ENCODE measurements at places on chromosomes 7 and 10.
A peak's percentile ranks its signal among the peaks of the same experiment; 100 is the strongest.

DNA sequence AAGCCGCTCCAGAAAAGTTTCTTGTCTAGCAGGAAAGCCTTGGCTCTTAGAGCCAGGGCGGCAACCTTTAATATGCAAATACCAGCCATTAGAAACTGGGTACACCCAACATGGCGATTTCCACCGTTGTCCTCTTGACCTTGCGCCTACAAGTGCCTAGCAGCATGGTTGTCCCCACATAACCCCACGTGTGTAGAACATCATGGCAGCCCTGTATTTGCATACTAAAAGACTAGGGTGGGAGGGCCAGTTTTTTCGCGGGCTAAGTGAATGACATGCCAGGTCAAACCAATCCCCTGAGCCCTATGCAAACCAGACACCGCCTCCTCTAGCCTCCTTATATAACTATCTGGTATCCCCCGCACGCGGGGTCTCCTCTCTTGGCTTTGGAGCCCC, 58.4 kb upstream of the FZD8 start:
- no peak for DNase-seq

- no peak for DNase-seq
Observed at GRCh38 chr10:35561715-35562114, 43.4 kb upstream of the GJD4 start.

DNA sequence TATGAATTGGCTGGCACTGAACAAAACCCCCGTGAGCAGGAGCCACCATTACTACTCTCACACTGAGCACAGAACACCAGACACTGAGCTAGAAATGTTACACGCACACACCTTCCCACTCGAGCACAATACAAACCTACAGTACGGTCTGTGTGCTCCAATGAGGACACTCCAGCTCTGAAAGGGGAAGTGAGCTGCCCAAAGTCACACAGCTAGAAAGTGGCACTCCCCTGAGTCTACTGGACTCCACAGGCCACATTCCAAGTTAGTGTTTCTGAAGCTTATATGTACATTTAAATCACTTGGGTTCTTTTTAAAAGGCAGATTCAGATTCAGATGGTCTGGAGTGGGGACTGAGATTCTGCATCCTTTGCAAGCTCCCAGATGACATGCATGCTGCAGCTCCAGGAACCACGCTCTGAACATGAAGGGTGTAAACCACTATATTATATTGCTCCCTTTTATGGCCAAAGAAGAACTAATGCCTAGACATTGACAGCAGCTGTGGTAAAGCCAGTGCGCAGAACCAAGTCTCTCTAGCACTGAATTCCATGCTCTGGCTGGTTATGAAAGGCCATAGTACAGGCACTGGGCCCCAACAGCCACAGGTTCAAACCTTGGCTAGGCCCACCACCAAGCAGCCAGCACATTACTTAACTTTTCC, 77.1 kb downstream of the FRMPD2 start:
- DNase-seq: no peak

GRCh38 chr10:75107756-75108683, 3.4 kb upstream of the SAMD8 start:
- DNase-seq: no peak

DNA sequence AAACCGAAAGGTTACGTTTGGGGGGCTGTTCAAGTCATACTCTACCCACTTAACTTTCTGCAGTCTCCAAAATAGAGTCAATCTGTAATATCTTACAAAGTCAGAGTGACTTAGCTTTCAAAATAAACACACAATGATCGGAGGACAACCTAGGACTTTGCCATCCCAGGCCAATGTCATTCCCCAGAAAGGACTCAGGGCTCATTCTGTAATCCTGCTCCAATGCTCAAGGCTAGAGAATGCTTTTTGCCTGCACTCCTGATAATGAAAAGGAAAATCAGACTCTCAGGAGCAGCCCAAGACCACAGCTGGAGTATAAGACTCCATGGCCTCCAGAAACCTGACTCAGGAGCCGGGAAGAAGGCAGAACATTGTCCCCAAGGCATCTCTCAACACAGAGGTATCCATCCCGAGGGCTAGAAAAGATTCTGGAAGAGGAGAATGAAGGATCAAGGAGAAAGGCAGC, 28.5 kb upstream of the ASCC1 start:
- DNase-seq: no peak

- DNase-seq: peak; percentile 27
Observed at GRCh38 chr7:112362053-112362650, 88.1 kb upstream of the IFRD1 start.

DNA sequence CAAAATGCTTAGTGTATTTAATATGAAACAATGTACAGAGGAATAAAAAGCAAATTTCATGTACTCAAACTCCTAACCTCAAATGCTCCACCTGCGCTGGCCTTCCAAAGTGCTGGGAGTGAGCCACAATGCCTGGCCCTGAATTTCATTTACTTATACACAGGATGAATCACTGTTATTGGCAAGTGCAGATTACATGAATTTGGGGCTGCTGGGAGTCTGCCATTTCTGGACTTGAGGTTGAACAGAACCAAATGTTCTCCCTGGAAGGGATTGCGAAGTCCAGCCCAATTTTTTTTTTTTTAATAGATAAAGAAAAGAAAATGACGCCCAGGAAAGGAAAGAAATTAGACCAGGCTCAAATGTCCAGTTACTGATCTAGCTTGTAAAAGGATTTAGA, 6.8 kb upstream of the CSTF2T start:
- no peak for DNase-seq

Data from NCI-H1417 treated with DMSO at 0.1 percent for 48 hours (cell line).